Hepatocyte (in vitro differentiated cells): ENCODE measurements at places on chromosomes 4 and X.

GRCh38 chrX:122512561-122513072 is 671.5 kb upstream of the GRIA3 start:
- H3K36me3 ChIP-seq = no peaks in the 10 kb centered on the region
- H3K4me1 ChIP-seq = no peaks in the 10 kb centered on the region
- H3K4me3 ChIP-seq = no peak overlapping the region
- no peak overlapping the region for H3K27ac ChIP-seq
- H3K27me3 ChIP-seq = no peaks in the 10 kb centered on the region

GRCh38 chrX:15298201-15298600 is 17.2 kb downstream of the ASB11 start:
- H3K27ac ChIP-seq = no peak overlapping the region
- DNase-seq = no peak
- no peaks in the 10 kb centered on the region for H3K36me3 ChIP-seq

DNA sequence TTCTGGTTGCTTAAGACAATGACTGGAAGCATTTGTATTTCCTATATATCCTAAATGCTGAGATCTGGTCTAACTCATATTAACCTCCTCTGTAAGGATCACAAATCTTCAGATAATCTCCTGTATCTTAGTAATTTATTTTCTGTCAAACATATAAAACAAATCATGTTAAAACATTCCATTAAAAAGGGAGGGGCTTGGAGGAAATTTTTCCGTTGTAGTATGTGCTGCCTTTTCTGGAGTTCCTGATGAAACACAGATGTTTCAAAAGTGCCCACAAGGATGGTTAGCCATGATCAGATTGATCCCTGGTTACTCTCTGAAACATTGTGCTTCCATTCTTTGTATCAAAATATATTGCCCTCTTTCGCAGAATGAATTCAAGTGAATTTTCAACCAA is 182.1 kb downstream of the TENM3 start:
- peaks cover 7% of the 10 kb centered on the region for H3K4me1 ChIP-seq
- no peaks in the 10 kb centered on the region for H3K27me3 ChIP-seq
- no peak for DNase-seq
- no peak overlapping the region for H3K27ac ChIP-seq

DNA sequence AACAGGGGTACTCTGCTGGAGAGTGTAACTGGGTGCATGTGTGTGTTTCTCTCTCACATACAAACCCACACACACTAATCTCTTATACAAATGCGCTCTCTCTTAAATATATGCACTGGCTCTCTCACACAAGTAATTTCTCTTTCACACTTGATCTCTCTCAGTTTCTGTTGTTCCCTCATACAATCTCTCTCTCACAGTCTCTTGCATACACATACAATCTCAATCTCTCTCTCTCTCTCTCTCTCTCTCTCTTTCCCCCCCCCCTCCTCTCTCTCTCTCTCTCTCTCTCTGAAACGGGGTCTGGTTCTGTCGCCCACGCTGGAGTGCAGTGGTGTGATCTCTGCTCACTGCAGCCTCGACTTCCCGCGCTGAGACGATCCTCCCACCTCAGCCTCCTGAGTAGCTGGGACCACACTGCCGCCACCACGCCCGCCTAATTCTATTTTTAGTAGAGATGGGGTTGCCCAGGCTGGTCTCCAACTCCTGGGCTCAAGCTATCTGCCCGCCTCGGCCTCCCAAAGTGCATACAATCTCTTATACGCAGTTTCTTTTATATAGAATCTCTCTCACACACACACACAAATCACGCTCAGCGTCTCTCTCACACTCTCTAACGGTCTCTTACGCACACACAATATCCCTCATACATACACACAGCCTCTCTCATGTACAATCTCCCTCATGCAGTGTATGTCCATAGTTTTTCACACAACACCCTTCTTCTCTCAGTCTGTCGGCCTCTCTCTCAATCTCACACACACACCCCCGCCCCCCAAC is 518 bp upstream of the FAM241A start:
- H3K4me3 ChIP-seq = peak overlapping the region; percentile 74
- no peak overlapping the region for H3K27ac ChIP-seq
- peaks cover 3% of the 10 kb centered on the region for H3K27me3 ChIP-seq
- H3K36me3 ChIP-seq = no peaks in the 10 kb centered on the region
- no peaks in the 10 kb centered on the region for H3K4me1 ChIP-seq

DNA sequence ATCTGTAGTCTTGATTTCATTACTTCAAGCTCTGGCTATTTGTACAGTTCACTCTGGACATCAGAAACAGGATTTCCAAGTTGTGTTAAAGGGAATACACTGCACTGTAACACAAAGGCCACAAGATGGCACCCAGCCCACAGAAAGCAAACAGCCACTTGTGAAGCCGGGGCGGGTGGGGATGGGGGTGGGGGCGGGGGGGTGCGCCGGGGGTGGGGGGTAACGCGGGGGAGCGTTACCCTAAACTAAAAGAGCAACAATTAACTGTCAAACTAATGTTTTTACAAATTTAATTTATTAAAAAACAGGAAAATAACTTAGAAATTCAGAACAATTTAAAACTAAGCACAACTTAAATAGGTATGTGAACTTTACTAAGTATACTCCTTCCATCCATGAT is 27.3 kb downstream of the PRDX4 start:
- no peaks in the 10 kb centered on the region for H3K36me3 ChIP-seq
- H3K4me1 ChIP-seq = no peaks in the 10 kb centered on the region
- DNase-seq = peak; percentile 82
- H3K4me3 ChIP-seq = no peak overlapping the region
- no peak overlapping the region for H3K27ac ChIP-seq

DNA sequence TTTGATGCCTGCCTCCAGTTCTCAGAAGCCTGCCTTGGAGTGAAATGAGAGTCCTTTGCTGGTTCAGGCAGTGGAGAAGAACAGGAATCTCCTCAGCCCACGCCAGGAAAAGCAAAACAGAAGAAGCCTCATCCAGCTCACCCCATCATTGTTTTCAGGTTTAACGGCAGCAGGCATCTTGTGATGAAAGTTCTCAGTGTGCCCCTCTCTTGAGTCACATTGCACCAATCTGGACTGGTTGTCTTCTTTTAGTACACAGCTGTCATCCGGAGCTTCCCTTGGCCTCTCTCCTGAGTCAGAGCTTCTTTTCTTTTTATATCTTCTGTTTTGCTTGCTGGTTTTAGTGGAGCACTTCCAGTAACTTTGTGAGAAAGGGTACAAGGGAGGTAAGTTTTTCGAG is 50.9 kb downstream of the TSPAN7 start:
- no peak overlapping the region for H3K27ac ChIP-seq
- no peak overlapping the region for H3K4me3 ChIP-seq
- DNase-seq = no peak
- no peaks in the 10 kb centered on the region for H3K4me1 ChIP-seq

DNA sequence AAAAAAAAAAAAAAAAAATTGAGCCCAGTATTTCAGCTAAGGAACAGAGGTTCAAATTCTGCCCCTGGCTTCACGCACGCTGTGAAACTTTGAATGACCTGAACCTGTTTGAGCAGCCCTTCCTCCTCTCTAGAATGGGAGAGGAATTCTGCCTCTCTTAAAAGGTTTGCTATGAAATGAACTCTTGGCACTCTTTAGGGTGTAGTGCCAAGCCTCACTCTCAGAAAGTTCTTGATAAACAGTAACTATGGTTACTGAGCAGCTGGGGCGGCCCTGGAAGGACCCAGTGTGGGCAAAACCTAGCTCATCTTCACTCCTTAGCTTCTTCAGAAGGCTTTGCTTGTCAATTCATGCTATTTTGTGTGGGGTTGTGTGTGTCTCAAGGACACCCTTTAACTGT is 73.7 kb downstream of the GEMIN8 start:
- H3K27me3 ChIP-seq = no peaks in the 10 kb centered on the region
- H3K4me3 ChIP-seq = no peak overlapping the region
- no peaks in the 10 kb centered on the region for H3K36me3 ChIP-seq
- H3K27ac ChIP-seq = no peak overlapping the region
- DNase-seq = no peak

- H3K27ac ChIP-seq = peak overlapping the region; percentile 90
- no peaks in the 10 kb centered on the region for H3K27me3 ChIP-seq
- DNase-seq = no peak
- peak overlapping the region; percentile 23 for H3K4me3 ChIP-seq
- H3K4me1 ChIP-seq = no peaks in the 10 kb centered on the region
- no peaks in the 10 kb centered on the region for H3K36me3 ChIP-seq
These were observed 492 bp upstream of the HDAC8 start for GRCh38 chrX:72573158-72573511.

DNA sequence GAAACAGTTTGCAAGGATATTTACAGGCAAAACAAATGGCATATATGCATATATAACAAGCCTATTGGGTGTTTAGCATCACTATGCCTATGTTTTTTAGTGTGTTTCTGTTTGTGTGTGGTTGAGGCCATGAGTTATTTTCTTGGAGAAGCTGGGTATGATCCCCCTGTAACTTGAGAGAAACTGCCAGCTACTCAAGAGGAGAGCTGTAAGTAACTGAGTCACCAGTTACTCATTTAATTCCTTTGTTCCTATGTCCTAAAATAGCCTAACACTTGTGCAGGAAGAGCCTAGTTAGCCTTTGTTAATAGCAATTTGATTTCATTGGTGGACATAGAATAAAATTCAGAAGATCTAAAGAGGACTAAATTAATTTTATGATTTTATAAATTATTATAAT is 79.1 kb downstream of the PWWP3B start:
- no peak for DNase-seq
- H3K4me1 ChIP-seq = no peaks in the 10 kb centered on the region
- H3K27me3 ChIP-seq = no peaks in the 10 kb centered on the region
- no peak overlapping the region for H3K27ac ChIP-seq

GRCh38 chr4:53866055-53866454 is 198.3 kb downstream of the CHIC2 start:
- H3K27me3 ChIP-seq = no peaks in the 10 kb centered on the region
- peaks cover 12% of the 10 kb centered on the region for H3K4me1 ChIP-seq
- H3K36me3 ChIP-seq = no peaks in the 10 kb centered on the region
- H3K27ac ChIP-seq = no peak overlapping the region
- no peak overlapping the region for H3K4me3 ChIP-seq

DNA sequence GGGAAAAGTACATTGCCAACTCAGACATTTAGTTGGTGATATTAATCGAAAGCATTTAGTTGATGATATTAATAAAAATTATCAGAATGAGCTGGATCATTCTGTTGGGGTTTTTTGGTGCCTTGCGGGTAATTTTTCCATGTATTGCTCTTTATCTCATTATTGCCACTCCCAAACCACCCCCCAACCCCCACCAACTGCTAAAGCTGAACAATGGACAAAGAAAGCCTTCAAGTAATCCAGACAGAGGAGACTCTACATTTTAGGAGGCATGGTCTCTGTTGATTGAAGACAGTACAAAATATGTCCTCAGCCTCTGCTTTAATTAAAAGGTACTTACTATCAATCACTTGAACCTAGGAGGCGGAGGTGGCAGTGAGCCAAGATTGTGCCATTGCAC is 22.5 kb downstream of the PDK3 start:
- no peaks in the 10 kb centered on the region for H3K36me3 ChIP-seq
- no peak overlapping the region for H3K4me3 ChIP-seq
- no peaks in the 10 kb centered on the region for H3K27me3 ChIP-seq
- no peak for DNase-seq

GRCh38 chrX:154429711-154430110 is 1.2 kb downstream of the ATP6AP1 start:
- peak overlapping the region; percentile 58 for H3K4me3 ChIP-seq
- H3K4me1 ChIP-seq = no peaks in the 10 kb centered on the region
- no peak for DNase-seq
- H3K36me3 ChIP-seq = no peaks in the 10 kb centered on the region
- no peaks in the 10 kb centered on the region for H3K27me3 ChIP-seq

DNA sequence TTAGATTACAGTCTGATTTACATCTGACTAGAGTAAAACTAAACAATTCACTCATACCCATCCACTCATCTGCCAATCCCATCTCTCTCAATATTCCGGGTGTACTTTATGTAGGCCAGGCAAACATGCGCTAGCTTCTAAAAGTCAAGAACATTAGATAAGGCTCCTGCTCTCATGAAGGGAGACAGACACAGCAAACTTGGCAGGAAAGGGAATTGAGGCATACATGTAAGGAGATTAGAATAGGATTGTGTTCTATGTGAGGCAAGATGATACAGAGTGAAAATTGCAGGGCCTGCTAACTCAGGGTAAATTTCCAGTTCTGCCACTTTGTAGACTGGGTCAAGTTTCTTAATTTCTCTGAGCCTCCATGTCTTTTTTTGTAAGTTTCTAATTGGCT is 135.8 kb downstream of the CDS1 start:
- no peak overlapping the region for H3K27ac ChIP-seq
- no peaks in the 10 kb centered on the region for H3K27me3 ChIP-seq
- DNase-seq = no peak
- no peak overlapping the region for H3K4me3 ChIP-seq

DNA sequence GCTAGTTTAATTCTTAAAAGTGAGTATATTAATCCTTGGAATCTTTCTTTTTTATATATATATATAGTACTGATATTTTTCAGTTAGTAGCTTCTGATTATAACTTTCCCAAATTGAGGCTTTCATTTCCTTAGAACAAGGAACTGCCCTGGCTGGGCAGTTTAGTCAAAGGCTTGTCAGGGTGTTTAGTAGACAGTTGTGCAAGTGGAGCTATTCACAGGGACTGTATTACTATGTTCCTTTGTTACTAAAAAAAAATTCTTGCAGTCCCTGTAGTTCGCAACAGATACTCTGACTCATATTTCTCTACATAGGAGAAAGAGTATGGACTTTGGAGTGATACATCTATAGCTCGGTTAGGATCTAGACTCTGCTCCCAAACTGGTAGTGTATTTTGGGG is 20.8 kb downstream of the USO1 start:
- peak overlapping the region; percentile 44 for H3K27ac ChIP-seq
- H3K4me1 ChIP-seq = peaks cover 6% of the 10 kb centered on the region
- H3K27me3 ChIP-seq = no peaks in the 10 kb centered on the region
- DNase-seq = peak; percentile 40

DNA sequence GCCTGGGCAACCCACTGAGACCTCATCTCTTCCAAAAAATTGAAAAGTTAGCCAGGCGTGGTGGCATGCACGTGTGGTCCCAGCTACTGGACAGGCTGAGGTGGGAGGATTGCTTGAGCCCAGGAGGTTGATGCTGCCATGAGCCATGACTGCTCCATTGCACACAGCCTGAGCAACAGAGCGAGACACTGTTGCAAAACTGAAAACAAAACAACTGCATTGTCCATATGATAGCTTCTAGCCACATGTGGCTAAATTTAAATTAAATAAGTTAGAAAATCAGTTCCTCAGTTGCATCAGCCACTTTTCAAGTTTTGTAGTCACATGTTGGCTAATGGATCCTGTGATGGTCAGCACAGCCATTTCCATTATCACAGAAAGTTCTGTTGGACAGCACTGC is 67.9 kb downstream of the GAB1 start:
- H3K4me1 ChIP-seq = peaks cover 7% of the 10 kb centered on the region
- no peak overlapping the region for H3K4me3 ChIP-seq
- H3K27ac ChIP-seq = no peak overlapping the region
- no peaks in the 10 kb centered on the region for H3K27me3 ChIP-seq
- H3K36me3 ChIP-seq = no peaks in the 10 kb centered on the region

- H3K4me1 ChIP-seq = peaks cover 48% of the 10 kb centered on the region
- no peak overlapping the region for H3K4me3 ChIP-seq
- no peak overlapping the region for H3K27ac ChIP-seq
- no peaks in the 10 kb centered on the region for H3K27me3 ChIP-seq
- no peak for DNase-seq
These were observed 19.7 kb downstream of the ZFX start for GRCh38 chrX:24169211-24169610.
